ENCODE measurements at places on chromosomes 1 and 21.

DNA sequence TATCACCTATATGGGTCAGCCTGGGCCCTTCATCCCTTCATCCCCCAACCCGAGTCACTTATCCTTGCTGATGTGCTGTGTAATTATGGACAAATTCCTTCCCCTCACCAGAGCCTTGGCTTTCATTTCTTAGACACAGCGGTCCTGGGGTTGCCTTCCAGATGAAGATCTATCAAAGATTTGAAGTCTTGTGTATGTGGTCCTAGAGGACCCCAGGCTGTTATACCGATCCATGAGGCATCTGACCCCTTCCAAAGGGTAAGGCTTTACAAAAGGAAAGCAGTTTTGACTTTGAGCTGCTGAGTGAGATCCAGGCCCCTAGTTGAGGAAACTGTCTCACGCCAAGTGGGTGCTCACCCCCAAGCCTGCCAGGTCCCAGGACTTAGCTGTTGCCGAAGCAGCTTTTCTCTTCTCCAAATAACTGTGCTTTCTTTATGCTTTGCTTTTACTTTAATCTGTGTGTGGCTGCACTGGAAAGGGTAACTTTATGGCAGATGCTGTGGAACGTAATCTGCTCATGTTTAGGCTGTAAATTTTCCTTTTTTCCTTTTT, 37.6 kb downstream of the MAN1C1 start:
- DNase-seq, result no peak

GRCh38 chr1:165871311-165872067, 44.1 kb downstream of the UCK2 start:
- DNase-seq, result no peak

DNA sequence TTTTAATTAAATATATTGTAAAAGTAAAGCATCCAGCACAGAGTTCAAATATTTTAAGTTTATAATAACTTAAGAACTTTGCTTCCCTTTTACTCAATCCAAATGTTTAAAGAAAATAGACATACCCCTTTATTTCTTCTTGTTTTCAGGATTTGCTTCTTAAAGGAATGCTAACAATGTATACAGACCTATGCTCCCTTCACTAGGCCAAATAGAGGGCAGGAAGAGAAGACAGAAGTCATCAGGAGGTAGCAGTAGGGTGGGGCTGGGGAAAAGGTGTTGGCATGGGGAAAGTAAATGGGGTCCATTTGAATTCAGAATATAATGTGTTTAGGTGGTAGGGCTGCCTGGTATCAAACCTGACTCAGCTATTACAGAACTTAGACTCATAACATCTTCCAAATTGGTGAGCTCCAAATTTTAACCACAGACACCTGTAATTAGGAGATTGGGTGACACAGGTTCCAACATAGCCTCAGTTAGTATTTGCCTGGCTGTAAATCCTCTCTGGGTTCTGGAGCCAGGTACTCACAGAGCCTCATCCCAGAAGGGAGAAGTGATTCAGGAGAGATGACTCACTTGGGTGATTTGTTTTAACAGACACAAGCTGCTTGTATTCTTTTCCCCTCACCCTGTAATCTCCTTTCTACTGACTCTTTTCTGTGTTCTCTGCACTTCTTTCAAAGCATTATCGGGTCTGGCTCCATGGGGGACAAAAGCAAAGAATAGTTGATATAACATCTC, 60.1 kb upstream of the DUSP10 start:
- no peak for DNase-seq

- no peak for DNase-seq
Measured at GRCh38 chr21:16040601-16041000, 310.8 kb downstream of the USP25 start.

- DNase-seq, result no peak
Measured at GRCh38 chr1:21613072-21613867, 55.9 kb downstream of the RAP1GAP start.

- DNase-seq, result no peak
Measured at GRCh38 chr1:55127827-55128343, 87.3 kb downstream of the USP24 start.

- DNase-seq, result no peak
Measured at GRCh38 chr1:233440951-233441401, 113.5 kb downstream of the MAP3K21 start.

GRCh38 chr1:12711536-12711935, 4.4 kb upstream of the AADACL3 start:
- DNase-seq, result no peak

DNA sequence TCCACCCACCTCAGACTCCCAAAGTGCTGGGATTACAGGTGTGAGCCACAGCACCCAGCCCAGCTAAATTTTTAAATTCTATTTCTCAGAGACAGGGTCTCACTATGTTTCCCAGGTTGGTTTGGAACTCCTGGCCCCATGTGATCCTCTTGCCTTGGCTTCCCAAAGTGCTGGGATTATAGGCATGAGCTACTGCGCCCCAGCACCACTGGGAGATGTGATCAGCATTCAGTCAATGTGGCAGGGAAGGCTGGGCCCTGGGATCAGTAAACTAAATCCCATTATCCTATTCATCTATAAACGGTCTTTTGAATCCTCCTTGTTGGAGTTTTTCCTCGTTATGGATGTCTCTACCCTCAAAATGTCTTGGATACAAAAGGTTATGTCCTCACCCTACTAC, 113.5 kb downstream of the PGBD5 start:
- DNase-seq, result peak; percentile 4

DNA sequence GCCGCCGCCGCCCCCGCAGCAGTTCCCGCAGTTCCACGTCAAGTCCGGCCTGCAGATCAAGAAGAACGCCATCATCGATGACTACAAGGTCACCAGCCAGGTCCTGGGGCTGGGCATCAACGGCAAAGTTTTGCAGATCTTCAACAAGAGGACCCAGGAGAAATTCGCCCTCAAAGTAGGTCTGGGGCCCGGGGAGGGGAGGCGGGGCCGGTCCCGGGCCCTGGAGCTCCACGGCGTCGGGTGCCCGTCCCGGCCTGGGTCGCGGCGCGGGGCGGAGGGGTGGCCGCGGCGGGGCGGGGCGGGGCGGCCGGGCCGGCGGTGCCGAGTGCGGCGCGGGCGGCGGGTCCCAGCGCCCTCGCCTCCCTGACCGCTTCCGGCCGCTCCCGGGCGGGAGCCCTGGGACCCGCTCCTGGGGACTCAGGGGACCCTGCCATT, 646 bp downstream of the MAPKAPK2 start:
- DNase-seq, result no peak

All from suprapubic skin (tissue), 4 donors.